ENCODE measurements at places on chromosomes 1 and 21.

DNA sequence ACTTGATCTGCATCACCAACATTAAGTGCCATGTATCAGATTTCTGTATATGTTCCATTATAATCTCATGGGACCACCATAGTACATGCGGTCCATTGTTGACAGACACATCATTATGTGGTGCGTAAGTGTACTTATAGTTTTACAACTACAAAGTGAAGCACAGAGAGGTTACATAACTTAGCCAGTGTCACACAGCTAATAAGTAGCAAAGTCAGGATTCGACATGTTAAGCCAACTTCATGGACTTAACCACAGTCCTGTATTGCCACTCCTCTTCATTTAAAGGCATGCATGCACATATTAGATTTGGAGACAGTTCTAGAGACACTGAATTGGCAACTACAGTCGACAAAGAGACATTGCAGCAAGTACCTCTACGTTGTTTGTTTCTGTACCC is 120.5 kb downstream of the ATF6 start:
- DNase-seq: no peak

DNA sequence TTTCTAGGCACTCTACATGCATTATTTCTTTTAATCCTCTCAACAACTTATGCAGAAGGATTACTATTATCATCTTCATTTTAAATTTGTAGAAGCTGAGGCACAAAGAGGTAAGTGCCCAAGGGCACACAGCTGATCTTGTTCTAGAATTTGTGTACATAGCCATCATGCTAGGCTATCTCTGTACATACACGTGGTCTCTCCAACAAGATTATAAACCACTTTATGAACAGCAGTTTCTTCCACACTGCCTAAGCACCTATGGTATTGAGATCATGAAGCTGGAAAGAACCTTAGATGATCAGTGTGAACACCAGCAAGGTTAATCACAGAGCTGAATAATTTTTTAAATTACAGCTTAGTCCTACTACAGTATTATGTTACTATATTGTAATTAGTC is 28.9 kb downstream of the UCHL5 start:
- DNase-seq: peak; percentile 44

DNA sequence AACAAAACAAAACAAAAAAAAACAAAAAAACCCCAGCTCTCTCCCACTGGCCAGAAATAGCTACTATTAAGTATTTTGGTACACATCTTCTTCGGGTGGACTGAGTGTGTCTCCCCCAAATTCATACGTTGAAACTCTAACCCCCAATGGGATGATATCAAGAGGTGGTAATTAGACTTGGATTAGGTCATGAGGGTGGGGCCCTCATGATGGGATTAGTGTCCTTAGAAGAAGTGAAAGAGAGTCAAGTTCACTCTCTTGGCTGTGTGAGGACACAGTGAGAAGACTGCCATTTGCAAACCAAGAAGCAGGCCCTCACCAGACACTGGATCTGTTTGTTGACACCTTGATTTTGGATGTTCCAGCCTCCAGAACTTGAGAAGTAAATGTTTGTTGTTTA is 116.9 kb downstream of the NOS1AP start:
- DNase-seq: no peak

- no peak for DNase-seq
Measured at GRCh38 chr1:53608676-53609075, 130.3 kb downstream of the GLIS1 start.

- peak; percentile 97 for DNase-seq
Measured at GRCh38 chr21:38984982-38985567, 179.3 kb downstream of the ETS2 start.

GRCh38 chr1:65393347-65393746 is 27.1 kb upstream of the LEPR start:
- DNase-seq: no peak

DNA sequence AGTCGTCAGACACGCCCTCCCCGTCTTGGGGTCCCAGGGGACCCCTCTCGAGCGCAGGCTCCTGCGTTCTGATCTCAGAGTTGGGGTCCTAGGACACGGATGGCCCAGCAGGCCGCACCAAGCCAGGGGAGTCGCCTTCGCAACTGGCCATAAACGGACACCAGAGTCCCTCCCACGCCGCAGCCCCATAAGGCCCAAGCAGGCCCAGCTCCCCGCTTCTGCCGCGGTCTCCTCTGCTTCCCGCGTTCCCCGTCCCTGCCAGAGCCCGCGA is 633 bp downstream of the DMRTA2 start:
- no peak for DNase-seq

GRCh38 chr1:184036517-184036949 is 995 bp downstream of the COLGALT2 start:
- DNase-seq: peak; percentile 36

- DNase-seq: no peak
Measured at GRCh38 chr1:62712336-62713243, 24.4 kb upstream of the DOCK7 start.

DNA sequence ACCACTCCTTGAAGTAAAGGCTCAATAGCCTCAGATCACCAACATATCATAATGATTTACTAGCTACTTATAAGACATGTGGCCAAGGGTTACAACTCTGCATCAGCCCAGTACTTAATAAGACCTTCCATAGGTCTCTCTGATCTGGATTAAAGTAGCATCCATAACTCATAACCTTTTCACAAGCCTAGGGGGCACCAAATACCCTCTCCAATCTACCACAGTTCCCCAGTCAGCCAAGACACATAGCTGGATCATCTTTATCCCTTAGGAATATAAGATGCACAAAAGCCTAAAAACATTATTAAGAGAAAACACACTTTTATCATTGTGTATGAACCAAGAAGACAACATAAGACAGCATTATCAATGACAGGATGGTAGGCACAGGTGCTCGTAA is 22.1 kb downstream of the SSX2IP start:
- peak; percentile 62 for DNase-seq

DNA sequence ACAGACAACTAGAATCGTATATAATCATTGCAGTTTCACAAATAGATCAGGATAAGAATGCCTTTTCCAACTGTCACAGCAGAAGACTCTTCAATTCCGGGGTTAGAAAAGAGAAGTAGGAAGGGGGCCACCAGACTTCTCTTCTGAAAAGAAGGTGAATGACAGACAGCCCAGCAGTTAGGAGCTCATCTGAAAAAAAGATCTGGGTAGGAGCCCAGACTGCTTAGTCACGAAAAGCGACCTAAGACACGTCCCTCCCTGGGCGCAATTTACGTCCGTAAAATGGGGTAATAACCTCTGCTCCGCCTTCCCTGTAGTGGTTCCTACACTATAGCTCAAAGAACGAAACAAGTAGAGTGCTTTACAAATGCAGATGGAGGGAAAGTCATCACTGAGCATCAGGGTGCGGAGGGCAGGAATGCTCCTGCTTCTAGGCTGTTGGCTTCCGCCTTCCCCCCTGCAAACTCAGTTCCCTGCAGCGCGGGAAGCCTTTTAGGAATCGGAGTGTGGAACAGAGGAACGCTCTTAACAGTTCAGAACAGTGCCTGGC is 582 bp downstream of the ORC1 start:
- peak; percentile 95 for DNase-seq

DNA sequence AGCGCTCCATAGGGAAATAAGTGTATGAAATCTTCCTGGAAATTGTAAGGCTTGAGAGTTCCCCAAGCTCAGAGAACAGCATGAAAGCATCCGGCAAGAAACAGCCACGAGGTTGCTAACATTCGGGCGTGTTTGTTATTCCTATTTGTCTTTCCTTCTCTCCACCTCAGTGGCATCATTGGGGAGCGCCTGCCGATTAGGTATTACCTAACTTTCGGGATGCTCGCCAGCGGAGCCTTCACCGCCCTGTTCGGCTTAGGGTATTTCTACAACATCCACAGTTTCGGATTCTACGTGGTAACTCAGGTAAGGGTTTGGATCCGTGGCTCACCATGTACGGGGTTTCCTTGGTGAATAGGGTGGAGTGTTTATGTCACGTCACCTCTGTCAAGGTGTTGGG is 25.7 kb downstream of the SLC37A1 start:
- DNase-seq: no peak

DNA sequence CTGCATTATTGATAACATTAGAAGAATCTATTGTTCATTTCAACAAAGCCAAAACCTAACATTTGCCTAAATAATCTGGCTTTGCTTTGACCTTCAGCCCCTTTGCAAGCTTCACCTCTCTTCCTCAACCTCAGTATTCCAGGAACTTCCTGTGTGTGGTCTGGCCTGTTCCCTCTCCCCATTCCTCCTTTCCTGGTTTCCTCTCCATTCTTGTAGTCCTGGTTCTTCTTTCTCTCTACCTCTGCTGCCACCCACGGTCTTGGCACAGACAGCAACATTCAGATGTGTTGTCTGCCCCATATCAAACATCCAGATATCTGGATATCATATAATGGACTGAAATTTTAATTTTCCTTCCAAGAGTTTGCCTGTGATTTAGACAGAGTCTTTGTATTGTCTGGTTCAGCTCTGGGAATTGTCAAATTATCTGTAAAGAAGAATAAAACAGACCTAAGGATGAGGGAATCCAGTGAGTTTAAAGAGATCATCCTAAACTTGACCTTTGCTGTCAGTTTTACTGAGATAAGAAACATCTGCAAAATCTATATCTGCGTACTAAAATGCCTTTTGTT is 148.1 kb upstream of the KCTD3 start:
- DNase-seq: no peak

DNA sequence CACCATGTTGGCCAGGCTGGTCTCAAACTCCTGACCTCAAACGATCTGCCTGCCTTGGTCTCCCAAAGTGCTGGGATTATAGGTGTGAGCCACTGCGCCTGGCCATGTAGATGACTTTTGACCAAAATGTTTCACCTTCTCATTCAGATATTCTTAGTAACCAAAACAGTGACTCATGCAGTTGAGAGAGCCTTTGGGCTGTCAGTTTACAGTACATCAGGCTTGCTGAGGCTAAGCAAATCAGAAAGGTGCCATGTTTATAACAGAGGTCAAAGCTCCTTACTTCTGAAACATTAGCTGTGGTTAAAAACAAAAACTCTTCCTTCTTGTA is 21.0 kb downstream of the CNIH4 start:
- DNase-seq: no peak

- no peak for DNase-seq
Measured at GRCh38 chr1:226496453-226497015, 52.0 kb upstream of the STUM start.

GRCh38 chr1:165495858-165496205 is 48.0 kb upstream of the LRRC52 start:
- DNase-seq: no peak

- DNase-seq: no peak
Measured at GRCh38 chr21:35871906-35872305, 188.4 kb downstream of the SETD4 start.

GRCh38 chr1:101438359-101438758 is 201.5 kb downstream of the S1PR1 start:
- peak; percentile 19 for DNase-seq

GRCh38 chr21:16145052-16145451 is 415.3 kb downstream of the USP25 start:
- DNase-seq: no peak

- DNase-seq: no peak
Measured at GRCh38 chr1:6024376-6024775, 21.3 kb upstream of the KCNAB2 start.

GRCh38 chr1:201252944-201253371 is 30.3 kb upstream of the PKP1 start:
- no peak for DNase-seq

GRCh38 chr1:64891448-64891825 is 74.9 kb downstream of the JAK1 start:
- no peak for DNase-seq

GRCh38 chr1:114355240-114355639 is 155.8 kb downstream of the TRIM33 start:
- DNase-seq: no peak

DNA sequence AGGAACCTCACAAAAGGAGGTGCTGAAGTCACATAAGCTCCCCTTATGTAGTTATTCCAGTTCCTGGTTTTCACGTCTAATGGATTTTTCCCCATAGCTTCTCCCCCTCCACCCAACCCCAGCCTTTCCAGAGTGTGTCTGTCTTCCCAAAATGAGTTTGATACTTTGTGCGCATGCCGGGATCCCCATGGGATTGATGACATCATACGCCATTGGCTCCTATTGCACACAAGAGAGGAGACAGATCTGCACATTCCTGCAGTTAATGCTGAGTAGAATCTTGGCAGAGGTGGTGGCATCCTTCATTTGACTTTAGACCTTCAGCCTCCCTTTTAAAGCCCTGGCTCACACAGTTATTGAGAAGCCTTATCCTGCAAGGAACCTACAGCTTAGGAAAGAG is 71.4 kb downstream of the DDR2 start:
- DNase-seq: no peak

- peak; percentile 35 for DNase-seq
Measured at GRCh38 chr1:43990271-43991199, 864 bp upstream of the CCDC24 start.

All from hematopoietic multipotent progenitor cell treated with erythropoietin and hydrocortisone succinate and interleukin-3 and kit ligand, for 6 days (in vitro differentiated cells).